ENCODE measurements at places on chromosomes 13 and 19.

DNA sequence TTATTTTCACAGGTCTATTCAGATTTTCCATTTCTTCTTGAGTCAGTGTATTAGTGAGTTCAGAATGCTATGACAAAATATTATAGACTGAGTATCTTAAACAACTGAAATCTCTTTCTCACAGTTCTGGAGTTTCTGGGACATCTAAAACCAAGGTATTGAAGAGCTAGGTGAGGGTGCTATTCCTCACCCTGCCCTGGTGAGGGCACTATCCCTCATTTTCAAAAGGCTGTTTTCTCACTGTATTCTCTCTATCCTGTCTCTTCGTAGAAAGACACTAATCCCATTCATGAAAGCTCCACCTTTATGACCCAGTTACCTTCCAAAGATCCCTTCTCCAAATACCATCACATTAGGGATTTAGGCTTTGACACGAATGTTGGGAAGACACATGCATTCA, 1617.1 kb downstream of the PCDH9 start:
- DNase-seq = no peak

GRCh38 chr13:86572115-86572514, 772.9 kb upstream of the SLITRK6 start:
- DNase-seq = no peak

DNA sequence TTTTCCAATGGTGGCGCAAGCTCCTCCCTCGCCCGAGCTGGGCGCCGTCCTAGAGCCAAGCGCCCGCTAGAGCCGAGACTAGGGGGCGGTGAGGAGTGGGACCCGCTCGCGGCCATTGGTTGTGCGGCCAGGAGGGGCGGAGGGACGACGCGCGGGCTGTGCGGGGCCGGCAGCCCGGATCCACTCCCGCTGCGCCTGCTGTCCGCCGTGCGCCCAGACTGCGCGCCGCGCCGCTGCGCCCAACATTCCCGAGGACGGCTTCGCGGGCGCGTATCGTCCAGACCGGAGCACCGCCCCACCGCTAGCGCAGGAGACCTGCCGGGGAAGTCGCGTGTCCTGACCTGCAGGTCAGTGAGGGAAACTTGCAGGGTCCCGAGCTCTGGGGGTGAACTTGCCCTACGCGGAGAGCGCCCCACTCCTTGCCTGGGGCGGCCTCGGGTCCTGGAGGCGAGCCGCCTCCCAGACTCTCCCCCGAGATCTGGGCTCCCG, at the start of gene SERTM1:
TSS of gene SERTM1 (plus strand) at position 183 of the 489 bp plus-strand sequence. CDS start 21,059 bp downstream, outside the sequence.
- no peak for DNase-seq

- no peak for DNase-seq
These were observed 3.9 kb upstream of the UBL5 start for GRCh38 chr19:9823816-9824215.

- no peak for DNase-seq
These were observed 364 bp downstream of the CKM start for GRCh38 chr19:45322311-45322710.

DNA sequence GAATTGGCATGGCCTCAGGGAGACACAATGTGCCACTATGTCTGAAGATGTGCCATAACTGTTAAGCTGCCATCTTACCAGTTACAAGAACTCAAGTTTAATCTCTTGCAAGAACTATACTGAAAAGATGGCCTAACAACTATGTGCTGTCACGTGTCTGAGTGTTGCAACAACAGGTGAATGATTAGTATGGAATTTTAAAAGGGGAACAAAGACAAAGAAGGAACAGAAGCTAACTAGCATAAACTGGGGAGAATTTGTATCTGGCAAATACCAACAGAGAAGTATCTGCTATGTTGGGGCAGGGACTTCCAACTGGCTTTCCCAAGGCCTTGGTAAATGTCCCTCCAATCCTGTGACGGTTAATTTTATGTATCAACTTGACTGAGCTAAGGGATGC, 11.5 kb upstream of the ACOD1 start:
- no peak for DNase-seq

- DNase-seq = no peak
These were observed 42.1 kb upstream of the TPM4 start for GRCh38 chr19:16034180-16034579.

- DNase-seq = no peak
These were observed 108.5 kb downstream of the STK24 start for GRCh38 chr13:98468361-98468760.

DNA sequence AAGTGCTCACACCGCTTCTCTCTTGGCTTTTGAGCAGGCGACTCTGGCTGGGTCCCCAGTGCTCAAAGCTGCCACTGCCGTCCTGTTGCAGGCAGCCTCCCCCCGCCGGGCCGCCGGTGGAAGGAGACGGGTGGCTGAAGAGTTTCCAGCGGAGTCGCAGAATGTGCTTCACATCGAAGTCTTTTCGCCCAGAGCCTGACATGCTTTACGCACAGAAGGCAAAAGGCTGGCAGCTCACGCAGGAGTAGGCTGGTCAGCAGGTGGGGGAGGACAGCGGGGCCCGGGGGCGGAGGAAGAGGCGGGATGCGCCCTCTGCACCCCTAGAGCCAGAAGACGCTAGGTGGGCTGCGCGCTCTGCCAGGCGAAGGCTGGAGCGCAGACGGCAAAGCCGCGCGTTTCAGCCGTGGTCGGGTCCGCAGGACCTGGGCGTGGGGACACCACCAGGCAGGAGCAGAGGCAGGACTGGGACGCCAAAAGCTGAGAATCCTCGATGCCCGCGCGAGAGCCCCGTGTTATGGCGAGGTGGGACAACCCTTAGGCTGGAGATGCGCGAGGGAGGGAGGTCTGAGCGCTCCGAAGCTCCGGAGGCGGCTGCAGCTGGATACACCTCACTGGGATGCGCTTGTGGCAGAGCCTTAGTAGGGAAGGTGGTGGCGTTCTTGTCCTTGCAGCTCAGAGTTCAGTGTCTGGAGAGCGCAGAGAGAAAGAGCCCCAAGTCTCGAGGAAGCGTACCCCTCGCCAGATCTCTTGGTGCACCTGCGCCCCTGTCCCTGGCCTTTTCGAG, at the start of gene ATXN8OS:
TSS of gene ATXN8OS (plus strand) at position 329 of the 784 bp plus-strand sequence.
- no peak for DNase-seq

- no peak for DNase-seq
These were observed 1251.9 kb upstream of the SLC10A2 start for GRCh38 chr13:104318121-104318520.

DNA sequence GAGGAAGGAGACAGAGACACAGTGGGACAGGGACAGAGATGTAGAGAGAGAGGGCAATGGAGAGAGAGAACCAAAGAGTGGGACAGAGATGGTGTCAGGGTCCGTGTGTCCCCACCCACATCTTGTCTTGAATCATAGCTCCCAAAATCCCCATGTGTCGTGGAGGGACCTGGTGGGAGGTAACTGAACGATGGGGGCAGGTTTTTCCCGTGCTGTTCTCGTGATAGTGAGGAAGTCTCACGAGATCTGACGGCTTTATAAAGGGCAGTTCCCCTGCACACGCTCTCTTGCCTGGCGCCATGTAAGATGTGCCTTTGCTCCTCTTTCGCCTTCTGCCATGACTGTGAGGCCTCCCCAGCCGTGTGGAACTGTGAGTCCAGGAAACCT, 7.5 kb upstream of the PLA2G4C start:
- DNase-seq = no peak

- no peak for DNase-seq
These were observed 65.6 kb upstream of the HTR2A start for GRCh38 chr13:46962281-46962941.

- DNase-seq = no peak
These were observed 21.8 kb downstream of the POLR1D start for GRCh38 chr13:27643334-27644132.

GRCh38 chr19:869245-870177, 10.0 kb downstream of the CFD start:
- no peak for DNase-seq

GRCh38 chr13:39415008-39415802, 187.8 kb downstream of the LHFPL6 start:
- DNase-seq = no peak

- DNase-seq = no peak
These were observed 62.4 kb upstream of the C1QTNF9 start for GRCh38 chr13:24247016-24247415.

GRCh38 chr19:16571283-16571682, 932 bp downstream of the SLC35E1 start:
- DNase-seq = no peak

- no peak for DNase-seq
These were observed 757 bp downstream of the WASF3 start for GRCh38 chr13:26558074-26558805.

GRCh38 chr13:30371649-30372265, 50.5 kb upstream of the UBE2L5 start:
- DNase-seq = peak; percentile 45

GRCh38 chr13:111575719-111576118, 255.3 kb downstream of the TEX29 start:
- DNase-seq = no peak

DNA sequence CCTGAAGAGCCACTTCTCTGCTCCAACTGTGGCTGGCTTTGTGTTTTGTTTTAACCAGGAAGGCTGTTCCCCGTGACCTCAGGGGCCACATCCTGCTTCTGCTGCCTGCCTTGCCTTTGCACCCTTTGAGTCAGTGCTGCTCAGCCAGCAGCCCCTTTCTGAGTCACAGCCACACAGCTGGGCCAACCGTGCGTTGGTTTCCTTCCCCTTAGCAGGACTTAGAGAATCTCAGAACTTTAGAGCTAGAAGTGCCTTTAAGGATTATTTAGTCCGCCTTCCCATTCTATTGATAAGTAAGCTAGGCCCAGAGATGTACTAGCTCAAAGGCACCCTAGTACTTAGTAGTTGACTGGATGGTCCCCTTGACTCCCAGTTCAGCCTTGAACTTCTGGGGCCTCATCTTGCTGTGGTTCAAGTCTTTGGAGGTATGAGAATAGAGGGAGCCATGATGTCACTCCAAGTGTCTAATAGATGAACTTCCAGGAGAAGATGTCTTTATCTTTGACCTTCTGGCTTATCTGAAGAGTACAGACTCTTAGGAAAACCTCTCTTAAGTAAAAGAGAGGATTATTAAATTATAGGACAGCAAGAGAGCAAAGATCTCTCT, 8.0 kb downstream of the RGCC start:
- DNase-seq = peak; percentile 79

DNA sequence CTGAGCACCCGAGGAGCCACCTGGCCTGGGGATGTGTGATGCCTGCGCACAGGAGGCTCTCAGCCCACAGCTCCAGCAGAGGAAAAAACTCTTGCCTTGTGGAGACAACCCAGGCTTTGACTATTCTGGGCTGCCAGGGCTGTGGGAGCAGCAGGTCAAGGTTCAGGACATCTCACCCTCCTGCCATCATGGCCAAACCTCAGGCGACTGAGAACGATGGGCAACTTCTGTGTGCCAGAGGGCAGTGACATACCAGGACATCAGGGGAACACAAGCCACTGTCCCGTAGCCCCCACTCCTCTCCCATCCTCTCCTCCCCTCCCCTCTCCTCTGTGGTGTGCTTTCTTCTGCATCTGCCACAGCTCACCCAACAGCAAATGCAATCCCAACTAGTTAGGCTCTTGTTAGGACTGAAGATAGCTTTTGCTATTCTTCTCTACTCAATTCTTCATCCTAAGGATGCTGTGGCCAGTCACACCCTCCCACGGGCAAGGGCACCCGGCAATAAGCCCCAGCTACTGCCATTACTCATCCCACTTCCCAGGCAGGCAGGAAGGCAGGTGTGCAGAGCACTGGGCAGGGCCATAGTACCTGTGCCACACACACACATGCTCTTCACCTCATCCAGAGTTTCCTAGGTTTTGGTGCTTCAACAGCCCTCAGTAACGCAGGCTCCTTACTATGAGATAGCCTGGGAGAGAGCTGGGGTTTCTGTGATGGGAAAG, 16.8 kb downstream of the ELL start:
- no peak for DNase-seq

GRCh38 chr13:48000559-48001113, 437 bp downstream of the SUCLA2 start:
- DNase-seq = no peak

DNA sequence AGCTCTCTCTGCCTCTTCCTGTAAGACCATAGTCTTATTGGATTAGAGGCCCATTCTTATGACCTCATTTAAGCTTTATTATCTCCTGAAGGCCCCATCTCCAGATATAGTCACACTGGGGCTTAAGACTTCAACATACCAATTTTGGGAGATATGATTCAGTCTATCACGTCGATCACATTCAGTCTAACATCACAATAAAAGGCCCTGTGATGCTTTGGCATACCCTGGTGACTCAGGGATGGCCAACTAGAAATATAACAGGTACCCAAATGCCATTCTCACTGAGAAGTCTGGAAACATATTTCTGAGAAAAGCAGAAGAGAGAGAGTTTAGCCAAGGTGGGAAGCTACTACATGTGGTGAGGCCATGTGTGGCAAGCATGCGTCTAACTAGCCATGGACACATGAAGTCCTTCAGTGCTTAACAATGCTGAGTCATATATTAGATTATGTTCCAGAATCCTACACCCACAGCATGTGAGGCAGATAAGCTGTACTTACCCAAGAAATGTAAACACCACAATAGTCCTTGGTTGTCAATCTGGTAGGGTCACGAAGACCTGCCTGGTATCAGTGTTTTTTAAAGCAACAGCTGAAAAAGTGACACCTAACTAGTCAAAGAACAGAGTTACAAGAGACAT, 485.1 kb downstream of the FOXO1 start:
- no peak for DNase-seq

DNA sequence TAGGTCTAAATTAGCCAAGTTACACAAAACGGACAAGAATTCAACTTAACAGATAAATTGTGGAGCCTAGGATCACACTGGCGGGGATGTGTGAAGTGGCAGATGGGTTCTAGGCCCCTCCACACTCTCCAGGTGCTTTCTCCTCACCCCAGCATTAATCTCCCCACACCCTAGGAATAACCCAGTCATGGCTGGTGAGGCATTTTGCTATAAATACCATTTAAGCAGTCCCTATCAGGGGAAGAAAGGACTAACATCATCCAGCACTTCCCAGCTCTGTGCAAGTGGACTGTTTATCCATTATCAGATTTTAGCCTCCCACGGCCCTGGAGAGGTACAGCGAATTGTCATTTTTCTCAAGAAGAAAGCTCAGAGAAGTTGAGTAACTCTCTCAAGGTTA, 154.9 kb downstream of the NUFIP1 start:
- DNase-seq = no peak

GRCh38 chr19:56118666-56119581, 2.2 kb downstream of the ZNF787 start:
- no peak for DNase-seq

DNA sequence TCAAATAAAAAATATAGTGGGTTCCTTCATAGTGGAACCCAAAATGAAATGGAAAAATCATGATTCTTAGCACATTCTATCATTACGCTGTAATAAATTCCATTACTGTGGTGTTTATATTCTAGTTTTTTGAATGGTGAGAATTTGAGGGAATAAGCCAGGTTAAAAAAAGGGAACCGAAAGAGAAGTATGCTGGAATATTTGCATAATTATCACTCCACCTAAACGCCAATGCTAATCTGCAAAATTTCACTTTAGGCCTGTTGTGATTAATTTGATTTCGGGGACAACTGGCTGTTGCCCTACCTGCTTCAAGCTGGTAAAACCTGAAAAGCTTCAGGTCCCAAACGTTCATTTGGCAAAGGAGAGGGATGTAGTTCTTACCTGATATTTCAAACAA, 32.1 kb upstream of the SCEL start:
- no peak for DNase-seq
